ENCODE measurements at places on chromosomes 11 and 22.
A peak's percentile ranks its signal among the peaks of the same experiment; 100 is the strongest.

DNA sequence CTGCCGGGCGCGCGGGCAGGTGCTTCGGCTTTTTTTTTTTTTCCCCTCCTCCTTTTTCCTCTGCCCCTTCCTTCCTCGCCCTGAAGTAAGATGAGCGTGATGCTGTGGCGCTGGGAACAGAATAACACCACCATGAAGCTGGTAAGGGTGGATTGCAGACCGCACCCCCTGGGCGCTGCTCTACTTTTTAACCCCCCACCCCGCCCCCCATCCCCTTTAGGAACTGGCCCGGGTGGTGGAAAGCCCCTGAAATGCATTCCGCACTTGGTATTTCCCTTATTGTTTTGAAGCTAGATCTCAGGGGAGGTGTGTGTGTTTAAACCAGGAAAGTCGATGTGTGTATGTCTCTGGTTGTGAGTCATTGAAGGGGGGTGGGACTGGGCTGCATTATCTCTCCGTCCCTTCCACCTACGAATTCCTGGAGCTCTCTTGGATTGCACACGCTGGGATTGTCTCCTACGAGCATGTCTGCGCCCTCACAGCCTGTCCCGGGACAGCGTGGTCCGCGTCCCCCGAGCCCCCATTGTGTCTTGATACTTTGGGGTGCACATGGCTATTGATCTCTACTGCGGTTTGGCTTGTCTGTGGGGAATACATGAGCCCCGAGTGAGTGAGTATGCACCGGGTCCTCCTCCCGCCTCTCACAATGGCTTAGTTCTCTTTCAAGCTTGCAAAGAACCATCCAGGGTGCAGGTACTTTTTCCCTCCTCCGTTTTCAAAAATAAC is 64.9 kb downstream of the NAV2 start:
- DNase-seq = no peak

- no peak for DNase-seq
Measured at GRCh38 chr11:96186806-96187205, 156.2 kb downstream of the MAML2 start.

- no peak for DNase-seq
Measured at GRCh38 chr22:36009085-36009484, 19.5 kb downstream of the RBFOX2 start.

- DNase-seq = peak; percentile 95
Measured at GRCh38 chr11:777288-778255, at the start of gene GATD1. Gene GATD1, minus strand, starts transcription at chr11:777487. Its CDS starts 25 bp downstream, at chr11:777462.

- DNase-seq = no peak
Measured at GRCh38 chr11:105152560-105152959, 13.0 kb upstream of the CARD18 start.

Measured in stimulated activated CD4-positive, alpha-beta T cell treated with anti-CD3 and anti-CD28 coated beads, Interleukin-12 subunit alpha, Interleukin-12 subunit beta, amount 100 ng/mL, for 4 hours (primary cell).